A549 (cell line): ENCODE measurements at places on chromosomes 5 and 9. TPM values are rescaled to one million over a fixed set of nuclear protein-coding genes. Genes with fewer than 3 reads are reported as not detected.

ZNF879 gene
- polyA plus RNA-seq, result 1.2 to 1.3 TPM (median 1.3 TPM) in 3 replicates

OR1Q1 gene
- 0.10 to 0.11 TPM in 2 of 3 replicates, not detected in the other for polyA plus RNA-seq

CSNK1G3 gene
- polyA plus RNA-seq, result 24.0 to 26.3 TPM (median 24.7 TPM) in 3 replicates

RUFY1 gene
- polyA plus RNA-seq, result 31.7 to 33.7 TPM (median 33.3 TPM) in 3 replicates

NINJ1 gene
- 60.4 to 69.6 TPM (median 62.0 TPM) in 3 replicates for polyA plus RNA-seq

PDLIM4 gene
- 0.09 to 0.28 TPM (median 0.20 TPM) in 3 replicates for polyA plus RNA-seq

MOCS2 gene
- polyA plus RNA-seq, result 47.7 to 51.0 TPM (median 50.2 TPM) in 3 replicates

ZNF883 gene
- 1.8 to 2.3 TPM (median 2.0 TPM) in 3 replicates for polyA plus RNA-seq

DNA sequence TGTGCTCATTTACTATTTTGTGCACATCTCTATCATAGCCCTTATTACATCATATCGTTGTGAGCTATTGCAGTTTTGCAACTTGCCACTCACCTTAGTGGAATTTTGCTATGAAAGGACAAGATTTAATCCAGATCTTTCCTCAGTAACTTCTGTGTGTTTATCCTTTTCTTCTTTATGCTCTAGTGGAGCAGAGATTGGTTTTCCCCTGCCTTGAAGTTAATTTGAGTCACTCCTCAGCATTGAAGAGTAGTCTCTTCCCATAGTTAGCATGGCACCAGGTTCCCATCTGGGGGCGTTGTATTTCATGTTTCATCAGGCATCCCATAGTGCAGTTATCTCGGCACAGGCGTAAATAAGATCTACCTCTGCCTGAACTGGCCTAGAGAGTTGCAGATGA lies 510.4 kb downstream of the PSAT1 start:
- no peak for DNase-seq

DNA sequence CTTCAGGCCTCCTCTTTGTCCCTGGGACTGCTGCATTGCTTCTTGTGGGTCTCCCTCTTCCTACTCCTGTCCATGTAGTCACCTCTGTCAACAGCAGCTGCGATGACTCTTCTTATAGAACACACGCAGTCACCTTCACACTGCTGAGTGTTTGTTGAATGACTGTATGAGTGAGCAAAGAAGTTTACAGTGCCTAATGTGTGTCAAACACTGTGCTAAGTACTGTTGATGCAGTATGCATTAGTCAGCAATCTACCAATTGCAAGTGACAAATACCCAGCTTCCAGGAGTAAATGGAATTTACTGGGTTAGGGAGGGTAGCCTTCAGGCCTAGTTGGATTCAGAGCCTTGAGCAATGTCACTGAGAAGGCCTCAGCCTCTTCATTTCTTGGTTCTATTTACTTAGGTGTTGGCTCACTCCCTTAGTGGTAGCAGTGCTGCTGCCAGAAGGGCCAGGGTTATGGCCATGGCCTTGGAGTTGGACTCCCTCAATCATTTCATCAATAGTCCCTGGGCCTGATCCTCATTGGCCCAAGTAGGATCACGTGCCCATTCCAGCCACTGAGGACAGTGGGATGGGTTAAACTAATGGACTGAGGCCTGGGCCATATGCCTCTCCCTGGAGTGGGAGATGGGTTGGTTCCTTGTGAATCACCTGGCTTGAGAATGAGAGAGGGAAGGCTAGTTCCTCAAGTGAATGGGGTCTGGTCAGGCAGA lies 93.5 kb downstream of the RGS3 start:
- DNase-seq, result peak; percentile 27

- DNase-seq, result no peak
Observed at GRCh38 chr9:15298362-15298761, 8.7 kb downstream of the TTC39B start.

DNA sequence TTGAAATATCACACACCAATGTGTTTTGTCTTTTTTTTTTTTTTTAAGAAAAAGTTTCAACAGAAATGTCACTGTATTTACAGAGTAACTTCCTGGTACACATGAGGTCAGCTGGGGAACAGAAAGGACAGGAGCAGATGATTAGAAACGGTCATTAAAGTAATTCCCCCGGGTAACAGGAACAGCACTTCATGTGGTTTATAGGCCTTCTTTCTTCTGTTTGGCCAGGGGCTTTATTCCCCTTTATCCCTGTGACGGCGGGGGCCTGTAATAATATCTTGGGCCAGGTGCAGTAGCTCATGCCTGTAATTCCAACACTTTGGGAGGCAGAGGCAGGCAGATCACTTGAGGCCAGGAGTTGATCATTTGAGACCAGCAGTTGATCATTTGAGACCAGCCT lies 30.5 kb upstream of the MSH3 start:
- no peak for DNase-seq

DNA sequence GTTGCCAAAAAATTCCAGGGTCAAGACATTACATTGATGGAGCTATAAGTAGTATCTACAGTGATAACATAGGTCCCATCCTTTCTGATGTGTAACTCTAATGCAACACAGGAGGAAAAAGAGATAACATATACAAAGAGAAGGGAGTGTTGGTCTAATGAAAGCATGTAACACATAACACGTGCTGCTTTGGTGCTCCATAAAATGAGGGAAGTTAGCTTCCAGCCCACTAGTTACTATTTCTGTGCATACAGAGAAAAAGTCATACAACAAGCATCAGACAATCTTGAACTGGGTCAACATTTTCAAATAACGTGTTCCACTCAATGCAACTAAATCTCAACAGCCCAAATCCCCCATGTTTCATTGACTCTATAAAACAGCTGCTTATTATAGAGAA lies 11.7 kb downstream of the MLLT3 start:
- DNase-seq, result peak; percentile 27

GRCh38 chr5:59799668-59800346 lies 93.7 kb downstream of the PDE4D start:
- DNase-seq, result peak; percentile 29

- DNase-seq, result no peak
Observed at GRCh38 chr9:113705928-113706519, 170.1 kb upstream of the ZNF618 start.

DNA sequence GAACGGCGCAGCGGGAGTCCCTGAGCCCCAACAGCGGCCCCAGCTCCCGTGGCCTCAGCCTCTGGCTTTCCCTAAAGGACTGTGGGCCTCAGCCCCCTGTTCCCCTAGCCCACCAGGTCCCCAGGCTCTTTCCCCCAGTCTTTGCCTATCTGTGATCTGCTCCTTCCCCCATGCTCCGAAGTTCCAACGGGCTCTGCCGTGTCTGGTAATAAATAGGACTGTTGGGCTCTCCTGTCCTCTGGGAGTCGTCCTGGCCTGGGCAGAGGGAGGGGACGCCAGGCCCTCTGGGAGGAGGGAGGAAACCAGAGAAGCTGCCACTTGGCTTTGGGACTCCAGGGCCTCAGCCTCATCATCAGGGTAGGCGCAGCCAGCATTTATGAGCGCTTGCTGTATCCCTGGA lies 28.1 kb downstream of the ADGRD2 start:
- no peak for DNase-seq

GRCh38 chr9:72675586-72675985 lies 154.2 kb downstream of the TMC1 start:
- peak; percentile 10 for DNase-seq

- peak; percentile 16 for DNase-seq
Observed at GRCh38 chr9:111691672-111692329, 30.4 kb downstream of the GNG10 start.

- no peak for DNase-seq
Observed at GRCh38 chr9:89467278-89467625, 30.7 kb downstream of the SEMA4D start.

- no peak for DNase-seq
Observed at GRCh38 chr9:124873664-124874063, 11.7 kb downstream of the ARPC5L start.

- DNase-seq, result no peak
Observed at GRCh38 chr9:123394291-123395235, 38.6 kb downstream of the CRB2 start.

GRCh38 chr9:98890256-98890655 lies 53.5 kb upstream of the COL15A1 start:
- no peak for DNase-seq

DNA sequence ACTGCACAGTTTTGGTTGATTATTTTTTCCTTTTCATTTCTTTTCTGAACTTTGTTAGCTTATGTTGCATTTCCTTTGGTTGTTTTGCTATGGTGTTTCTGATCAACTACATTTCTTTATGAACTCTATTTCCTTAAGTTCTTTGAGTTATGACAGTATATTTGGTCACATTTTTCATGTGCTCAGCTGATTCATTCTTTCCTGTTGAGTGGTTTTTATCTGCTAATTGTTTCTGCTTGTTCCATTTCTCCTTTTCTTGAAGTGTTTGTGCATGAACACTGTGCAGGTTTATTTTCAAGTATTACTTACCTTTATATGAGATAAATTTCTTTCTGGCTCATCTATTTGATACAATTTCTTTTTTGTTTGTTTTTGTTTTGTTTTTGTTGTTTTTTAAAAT lies 50.9 kb upstream of the MACIR start:
- no peak for DNase-seq

- DNase-seq, result no peak
Observed at GRCh38 chr9:76759732-76760131, 4.5 kb upstream of the PCA3 start.

DNA sequence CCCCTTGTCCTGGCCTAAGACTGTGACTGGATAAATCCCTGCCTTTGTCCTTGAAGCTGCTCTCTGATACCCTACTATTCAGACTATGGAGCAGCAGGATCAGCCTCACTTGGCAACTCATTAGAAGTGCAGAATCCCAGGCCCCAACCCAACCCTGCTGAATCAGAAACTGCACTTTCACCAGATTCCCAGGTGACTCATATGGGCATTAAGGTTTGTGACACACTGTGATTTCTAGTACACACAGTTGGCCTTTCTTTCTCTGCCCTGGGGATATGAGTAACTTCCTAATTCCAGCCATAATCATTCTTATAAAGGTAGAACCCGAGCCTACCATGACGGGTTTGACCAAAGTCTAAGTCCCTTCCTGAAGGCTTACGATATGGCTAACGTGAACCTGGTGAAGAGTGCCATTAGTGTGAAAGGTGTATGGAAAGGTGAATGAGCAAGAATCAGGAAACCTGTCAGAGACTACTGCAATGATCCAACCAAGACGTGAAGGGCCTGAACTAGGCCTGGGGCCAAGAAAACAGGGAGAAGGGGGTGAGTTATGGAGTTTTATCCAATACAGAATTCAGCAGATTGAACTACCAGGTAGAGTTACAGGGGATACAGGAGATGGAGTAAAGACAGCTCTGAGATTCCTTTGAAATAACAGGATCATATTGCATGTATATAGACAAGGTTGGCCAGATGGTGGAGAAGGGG lies 533.0 kb downstream of the BNC2 start:
- DNase-seq, result peak; percentile 69

DNA sequence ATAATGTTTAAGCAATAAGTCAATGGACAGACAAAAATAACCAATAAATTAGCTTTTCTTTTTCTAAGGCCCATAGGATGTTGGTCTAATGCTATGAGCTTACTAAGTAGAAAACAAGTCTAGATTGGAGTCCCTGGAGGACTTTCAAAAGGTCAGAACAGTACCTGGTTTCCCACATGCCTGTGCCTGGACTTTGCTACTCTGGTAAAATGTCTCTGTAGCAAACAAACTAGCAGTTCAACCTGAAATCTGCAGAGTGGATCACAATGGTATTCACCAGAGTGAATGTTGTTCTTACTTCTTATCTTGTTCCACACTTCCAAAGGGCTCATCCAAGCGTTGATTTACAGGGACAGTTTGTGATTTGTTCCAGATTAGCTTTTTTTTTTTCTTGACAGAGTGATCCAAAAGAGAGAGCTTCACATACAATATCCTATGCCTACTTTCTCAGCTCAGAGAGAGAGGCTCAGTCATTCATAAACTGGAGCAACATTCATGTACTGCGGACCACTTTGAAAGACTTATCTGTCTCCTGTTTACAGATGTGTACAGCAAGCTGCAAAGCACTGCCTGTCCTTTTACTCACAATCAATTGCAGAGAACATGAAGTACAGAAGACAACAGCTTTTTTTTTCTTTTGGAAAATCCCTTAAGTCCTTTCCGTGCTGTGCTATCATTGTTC lies 466.1 kb downstream of the SPATA31D1 start:
- no peak for DNase-seq

GRCh38 chr9:13047827-13048587 lies 231.5 kb downstream of the MPDZ start:
- no peak for DNase-seq

DNA sequence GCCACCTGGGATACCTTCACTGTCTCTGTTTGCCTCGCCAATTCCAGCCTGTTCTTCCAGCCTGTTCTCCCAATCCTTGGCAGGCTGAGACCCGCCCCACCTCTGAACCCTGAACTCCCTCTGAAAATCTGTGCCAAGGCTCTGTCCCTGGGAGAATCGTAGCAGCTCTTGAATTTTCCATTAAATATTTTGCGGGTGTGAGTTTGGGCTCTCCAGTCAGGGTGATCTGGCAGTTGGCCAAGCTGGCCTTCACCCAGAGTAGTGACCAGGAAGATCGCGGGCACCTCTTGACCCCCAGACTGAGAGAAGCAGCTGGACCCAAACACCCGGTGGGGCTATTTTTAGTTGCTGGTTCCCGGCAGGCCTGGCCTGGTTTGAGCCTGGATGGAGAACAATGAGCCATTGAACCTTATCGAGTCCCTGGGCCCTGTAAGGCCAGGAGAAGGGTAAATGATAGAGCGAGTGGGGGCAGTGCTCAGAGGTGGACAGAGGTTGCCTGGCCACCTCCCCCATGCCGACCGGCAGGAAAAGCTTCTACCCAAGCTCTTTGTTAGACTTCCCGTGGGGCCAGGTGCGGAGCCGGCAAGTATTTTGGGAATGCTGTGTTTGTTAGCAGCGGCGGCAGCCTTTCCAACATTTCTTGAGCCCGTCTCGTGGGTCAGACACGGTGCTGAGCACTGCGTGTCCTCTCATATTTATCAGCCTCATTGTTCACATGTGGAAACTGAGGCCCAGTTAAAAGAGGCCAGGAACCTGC lies 146.2 kb downstream of the RGS3 start:
- no peak for DNase-seq

GRCh38 chr9:69036799-69037198 lies 1.2 kb downstream of the FXN start:
- no peak for DNase-seq

- no peak for DNase-seq
Observed at GRCh38 chr9:3263698-3264097, 262.1 kb downstream of the RFX3 start.

DNA sequence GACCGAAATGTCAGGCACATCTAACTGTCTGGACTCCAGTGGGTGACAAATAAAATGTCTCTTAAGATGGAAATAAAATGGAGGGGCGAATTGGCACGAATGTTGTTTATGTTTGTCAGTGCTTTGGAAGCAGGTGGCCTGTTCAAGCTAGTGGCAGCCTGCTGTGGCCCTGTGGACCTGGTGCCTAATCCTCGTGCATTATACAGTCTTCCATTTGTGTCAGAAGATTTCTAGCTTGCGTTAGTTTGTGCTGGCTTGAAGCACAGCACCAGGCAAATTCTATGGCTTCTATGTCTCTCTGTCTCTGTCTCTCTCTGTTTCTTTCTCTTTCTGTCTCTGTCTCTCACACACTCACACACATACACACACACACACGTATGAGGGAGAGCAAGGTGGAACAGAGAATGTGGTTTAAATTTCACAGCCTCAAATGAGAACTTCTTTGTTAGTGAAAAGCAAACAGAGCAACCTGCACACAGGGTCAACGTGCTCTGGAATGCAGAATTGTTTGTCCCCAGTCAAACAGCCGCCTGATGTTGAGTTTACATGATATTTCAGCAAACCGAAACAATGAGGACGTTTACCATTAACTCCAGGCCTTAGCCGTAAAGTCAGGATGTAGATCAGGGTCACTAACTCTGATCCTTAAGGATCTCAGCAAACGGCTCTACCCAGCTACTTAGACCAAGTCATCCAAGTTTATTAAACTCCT lies 39.0 kb upstream of the CD180 start:
- no peak for DNase-seq

- DNase-seq, result no peak
Observed at GRCh38 chr5:44787731-44788130, 21.0 kb upstream of the MRPS30 start.
